ENCODE measurements at places on chromosomes 13 and 19.
A peak's percentile ranks its signal among the peaks of the same experiment; 100 is the strongest.

DNA sequence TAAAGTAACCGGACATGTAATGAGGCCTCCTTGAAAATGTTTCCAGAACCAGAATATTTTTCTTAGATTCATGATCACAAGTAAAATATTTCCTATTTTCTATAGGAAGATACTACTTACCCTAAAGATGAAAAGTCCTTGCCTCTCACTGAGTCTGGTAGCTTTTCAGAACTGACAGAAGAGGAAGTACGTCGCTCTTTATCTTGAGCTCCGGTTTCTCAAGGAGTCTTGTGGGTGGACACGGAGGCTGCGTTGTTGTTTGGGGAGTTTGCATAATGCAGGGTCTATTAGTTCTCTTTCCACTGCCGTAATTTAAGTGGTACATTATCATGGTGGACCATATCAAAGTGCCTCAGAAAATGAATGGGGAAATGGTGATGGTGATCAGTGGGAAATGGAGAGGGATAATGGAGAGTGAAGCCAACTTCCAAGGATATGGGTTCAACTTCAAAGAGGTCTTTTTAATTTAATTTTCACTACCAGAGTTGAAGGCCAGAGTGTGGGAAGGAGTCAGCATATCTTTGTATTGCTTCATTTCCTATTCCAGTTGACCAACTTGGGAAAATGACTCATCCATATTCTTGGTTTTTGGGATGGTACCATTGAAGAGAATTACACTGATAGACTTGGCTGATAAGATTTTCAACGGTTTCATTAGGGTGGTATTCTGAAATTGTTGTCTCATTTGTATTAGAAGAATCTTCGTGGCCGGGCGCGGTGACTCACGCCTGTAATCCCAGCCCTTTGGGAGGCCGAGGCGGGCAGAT is 23.4 kb downstream of the MBD3L2B start:
- peak; percentile 42 for DNase-seq

- no peak for DNase-seq
These were observed 15.7 kb downstream of the STK11 start for GRCh38 chr19:1220976-1221903.

DNA sequence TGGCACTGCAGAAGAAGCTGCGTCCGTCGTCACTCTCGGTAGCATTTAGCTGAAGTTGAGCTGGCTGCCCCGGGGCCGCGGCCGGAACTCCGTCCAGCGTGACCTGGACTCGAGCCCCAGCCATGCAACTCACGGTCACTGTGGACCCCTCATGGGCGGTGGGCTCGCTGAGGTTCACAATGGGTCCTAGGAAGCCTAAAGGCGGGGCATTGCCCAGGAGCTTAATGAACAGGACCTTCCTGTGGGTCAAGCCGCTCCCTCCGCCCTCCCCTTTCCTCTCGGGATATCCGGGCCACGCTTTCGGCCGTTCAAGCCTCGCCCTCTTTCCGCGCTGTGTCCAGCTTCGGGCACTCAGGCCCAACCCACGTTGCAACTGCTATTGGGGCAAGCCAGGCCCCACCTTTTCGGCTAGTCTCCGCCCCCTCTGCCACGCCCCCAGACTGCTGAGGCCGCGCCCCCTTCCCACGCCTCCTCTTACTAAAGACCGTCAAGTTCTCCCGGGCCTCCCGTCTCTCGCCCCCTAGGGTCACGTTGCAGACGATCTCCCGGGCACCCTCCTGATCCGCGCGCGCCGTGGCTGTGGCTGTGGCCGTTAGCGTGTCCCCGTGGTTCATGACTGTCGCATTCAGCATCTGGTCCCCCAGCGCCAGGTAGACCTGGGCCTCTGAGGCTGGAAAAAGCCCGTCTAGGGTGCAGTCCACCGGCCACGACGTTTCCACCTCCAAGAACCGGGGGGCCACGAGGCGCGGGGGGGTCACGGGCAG is 1.4 kb upstream of the RAVER1 start:
- DNase-seq = no peak

GRCh38 chr13:31138515-31138914 is 23.2 kb downstream of the HSPH1 start:
- DNase-seq = no peak

All from GM13976 (cell line).